Stimulated activated CD4-positive, alpha-beta T cell treated with anti-CD3 and anti-CD28 coated beads, Interleukin-1b, Interleukin-23, amount 100 ng/mL, for 4 hours (primary cell): ENCODE measurements at places on chromosomes 1 and 21.

GRCh38 chr1:106619080-106619826 lies 437.2 kb upstream of the PRMT6 start:
- no peak for DNase-seq

GRCh38 chr1:67441183-67441582 lies 11.0 kb upstream of the SERBP1 start:
- no peak for DNase-seq

- DNase-seq: no peak
Observed at GRCh38 chr1:24865168-24865567, 64.9 kb downstream of the RUNX3 start.

- DNase-seq: no peak
Observed at GRCh38 chr1:115166531-115167091, 77.3 kb upstream of the TSPAN2 start.

DNA sequence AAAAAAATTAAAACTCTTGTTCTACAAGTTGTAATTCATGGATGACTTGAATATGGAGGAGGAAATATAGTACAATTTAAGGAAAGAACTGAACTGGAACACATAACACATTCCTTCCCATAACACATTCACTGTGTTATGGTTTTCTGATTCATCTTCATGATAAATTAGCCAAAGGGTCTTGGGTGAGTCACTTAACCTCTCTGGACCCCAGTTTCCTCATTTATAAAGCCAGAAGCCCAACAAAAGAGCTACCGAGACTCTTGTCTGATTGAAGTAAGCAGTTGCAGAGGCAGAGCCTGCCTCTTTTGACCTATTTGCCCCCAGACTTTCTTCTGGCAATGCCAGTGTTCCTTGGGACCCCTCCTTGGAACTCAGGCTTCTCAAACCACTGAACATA lies 161.9 kb upstream of the KCTD3 start:
- no peak for DNase-seq

GRCh38 chr1:72485801-72486200 lies 203.5 kb upstream of the NEGR1 start:
- no peak for DNase-seq

GRCh38 chr21:44482581-44483287 lies 27.4 kb downstream of the LRRC3 start:
- no peak for DNase-seq

GRCh38 chr1:197213193-197213592 lies 54.9 kb upstream of the CRB1 start:
- no peak for DNase-seq

DNA sequence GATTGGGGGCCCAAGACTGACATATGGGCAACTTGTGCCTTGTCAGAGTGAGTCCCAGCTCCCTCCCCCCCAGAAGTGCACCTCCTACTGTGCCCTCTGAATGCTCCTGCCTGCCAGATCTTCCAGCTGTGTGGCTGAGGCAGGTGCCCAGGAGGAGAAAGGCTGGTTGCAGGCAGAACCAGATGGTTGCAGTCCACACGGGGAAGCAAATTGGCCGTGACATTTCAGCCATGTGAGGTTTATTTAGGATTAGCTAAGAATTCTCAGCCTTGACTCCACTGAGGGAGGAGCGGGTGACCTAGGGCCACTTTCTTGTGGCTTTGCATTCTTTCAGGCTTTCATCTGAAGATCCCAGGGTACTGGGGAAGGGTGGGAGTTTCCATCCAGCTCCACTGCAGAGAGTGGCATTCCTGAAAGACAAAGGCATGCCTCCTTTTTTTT lies 33.8 kb downstream of the PEX14 start:
- DNase-seq: no peak

DNA sequence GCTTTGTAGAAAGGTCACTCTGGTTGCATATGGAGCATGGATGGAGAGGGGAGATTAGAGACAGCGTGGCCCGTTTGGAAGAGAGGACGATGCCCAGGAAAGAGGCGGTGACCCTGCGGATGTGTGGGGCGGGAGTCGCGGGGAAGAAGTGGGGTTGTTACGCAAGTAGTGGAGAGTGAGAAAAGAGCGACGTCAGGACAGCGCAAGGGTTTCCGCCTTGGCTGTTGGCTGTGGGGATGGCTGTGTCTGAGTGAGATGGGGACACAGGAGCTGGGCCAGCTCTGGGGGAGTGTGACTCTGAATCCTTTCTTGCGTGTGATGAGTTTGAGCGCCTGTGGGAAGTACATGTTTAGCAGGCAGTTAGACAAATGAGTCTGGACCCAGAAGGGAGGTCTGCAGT lies 3.8 kb downstream of the B4GALT2 start:
- no peak for DNase-seq

DNA sequence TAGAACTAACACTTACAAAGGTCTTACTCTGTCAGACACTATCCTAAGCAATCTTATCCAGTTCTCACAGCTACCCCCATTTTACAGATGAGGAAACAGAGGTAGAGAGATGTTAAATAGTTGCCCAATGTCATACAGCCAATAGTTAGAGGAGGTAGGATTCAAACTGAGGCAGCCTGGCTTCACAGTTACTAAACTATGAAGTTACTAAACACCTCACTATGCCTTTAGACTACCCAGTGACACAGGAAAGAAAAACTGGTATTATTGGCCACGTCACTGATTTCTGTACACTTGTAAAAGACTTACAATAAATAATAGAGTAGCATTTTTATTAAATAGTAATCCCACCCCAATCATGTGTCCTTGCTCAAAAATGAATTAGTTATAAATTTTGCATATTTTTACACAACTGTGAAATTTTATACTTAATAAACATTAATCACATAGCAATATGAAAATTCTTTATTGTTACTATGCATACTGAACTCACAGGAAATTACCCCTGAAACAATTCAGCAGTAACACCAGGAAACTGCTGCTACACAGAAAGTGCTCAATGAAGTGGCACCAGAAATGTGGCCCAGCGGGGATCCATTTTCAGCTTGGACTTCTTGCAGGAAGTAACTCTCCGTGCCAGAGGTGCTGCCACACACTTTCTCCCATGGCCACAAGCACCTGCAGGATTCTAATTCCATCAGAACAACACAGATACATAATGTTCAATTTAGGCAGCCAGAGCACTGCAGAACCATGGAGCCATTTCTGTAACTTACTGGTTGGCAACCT lies 69.4 kb downstream of the VAV3 start:
- DNase-seq: no peak

- no peak for DNase-seq
Observed at GRCh38 chr1:25008192-25008485, 78.1 kb upstream of the RUNX3 start.

GRCh38 chr1:114319418-114319817 lies 165.7 kb upstream of the SYT6 start:
- no peak for DNase-seq

DNA sequence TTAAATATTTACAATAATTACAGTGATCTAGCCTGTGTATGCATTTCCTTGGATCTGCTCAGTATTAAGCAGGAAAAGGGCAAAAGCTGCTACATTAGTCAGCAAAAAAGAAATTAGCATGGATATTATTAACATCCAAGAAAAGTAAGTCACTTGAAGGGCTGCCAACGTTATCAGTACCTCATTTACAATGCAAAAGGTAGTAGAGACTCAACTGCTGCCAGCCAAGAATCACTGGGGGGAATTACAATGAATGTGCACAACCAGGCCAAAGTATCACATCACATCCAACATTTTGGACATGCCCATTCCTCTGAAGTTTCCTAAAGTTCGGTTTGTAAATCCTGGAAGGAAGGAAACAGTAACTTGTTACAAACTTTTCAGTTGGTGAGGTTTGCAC lies 1.9 kb downstream of the CNN3 start:
- no peak for DNase-seq
